Activated T-cell treated with anti-CD3 and anti-CD28 coated beads, Interleukin-2, amount 50 U/mL, for 72 hours (primary cell): ENCODE measurements at places on chromosomes 6 and 20. TPM values are rescaled to one million over a fixed set of nuclear protein-coding genes. Genes with fewer than 3 reads are reported as not detected.

DNA sequence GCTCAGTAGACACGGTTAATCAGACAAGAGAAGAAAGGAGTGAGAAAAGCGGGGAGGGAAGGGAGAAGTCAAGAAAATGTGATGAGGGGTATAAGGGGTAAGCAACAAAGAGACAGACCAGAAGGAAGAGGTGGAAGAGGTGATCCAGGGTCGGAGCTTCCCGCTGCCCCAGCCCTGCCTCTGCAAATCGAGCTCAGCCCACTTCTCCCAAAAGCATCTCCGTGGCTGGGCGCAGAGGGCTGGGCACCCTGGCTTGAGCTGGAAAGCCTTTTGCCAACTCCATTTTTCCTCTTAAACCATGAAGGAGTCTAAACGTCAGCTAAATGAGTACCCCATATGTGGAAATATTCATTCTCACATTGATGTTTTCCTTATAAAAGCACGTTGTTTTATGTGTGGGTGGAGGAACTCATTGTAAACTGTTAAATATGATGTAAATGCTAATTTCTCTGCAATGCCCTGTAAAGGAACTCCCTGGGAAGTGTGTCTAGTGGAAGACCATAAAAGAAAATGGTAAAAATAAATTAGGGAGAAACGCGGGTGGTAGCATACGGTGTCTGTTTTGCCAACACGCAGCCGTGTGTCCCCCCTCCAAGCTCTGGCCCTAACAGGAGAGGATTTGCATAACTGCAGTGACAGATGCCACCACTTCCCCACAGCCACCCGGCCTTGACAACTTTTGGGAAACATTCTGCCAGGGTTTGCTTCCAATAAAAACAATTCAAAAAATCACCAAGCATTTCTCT lies 55.2 kb upstream of the MAFB start:
- H3K4me1 ChIP-seq, result no peaks in the 10 kb centered on the region
- no peak overlapping the region for H3K4me3 ChIP-seq
- no peaks in the 10 kb centered on the region for H3K36me3 ChIP-seq
- DNase-seq, result no peak

GRCh38 chr20:11556410-11556809 lies 361.3 kb upstream of the BTBD3 start:
- H3K4me1 ChIP-seq, result no peaks in the 10 kb centered on the region
- DNase-seq, result no peak
- no peaks in the 10 kb centered on the region for H3K36me3 ChIP-seq
- no peak overlapping the region for H3K27ac ChIP-seq
- no peaks in the 10 kb centered on the region for H3K27me3 ChIP-seq
- H3K4me3 ChIP-seq, result no peak overlapping the region

SNX21 gene
- 2.4 TPM for total RNA-seq

DNA sequence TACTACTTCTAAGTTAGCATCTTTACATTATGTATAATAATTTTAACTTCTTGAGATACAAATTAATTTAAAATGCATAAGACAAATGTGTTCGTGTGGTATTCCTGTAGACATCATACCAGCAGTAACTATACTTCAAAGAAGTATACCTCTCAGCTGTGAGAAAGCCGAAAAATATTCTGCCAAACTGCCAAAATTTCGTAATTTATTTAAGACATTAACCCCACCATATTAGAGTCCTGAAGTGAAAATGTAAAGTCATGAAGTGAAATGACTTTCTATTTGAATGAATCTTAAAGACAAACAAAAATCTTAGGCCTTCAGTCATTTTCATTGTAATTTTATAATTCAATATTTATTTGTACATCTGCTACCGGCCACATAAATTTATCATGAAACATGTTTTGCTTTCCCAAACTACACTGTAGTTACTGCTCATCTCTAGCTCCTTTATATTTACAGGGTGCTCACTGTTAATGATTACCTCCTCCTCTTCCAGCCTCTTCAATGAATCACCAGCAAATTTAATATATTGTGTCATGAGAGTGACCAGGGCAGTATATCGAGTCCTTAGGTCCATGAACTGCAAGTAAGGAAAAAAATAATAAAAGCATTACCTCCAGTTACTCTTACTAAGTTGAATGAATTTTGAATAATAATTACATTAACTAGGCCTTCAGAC lies 18.5 kb downstream of the DST start:
- H3K36me3 ChIP-seq, result no peaks in the 10 kb centered on the region
- no peak overlapping the region for H3K4me3 ChIP-seq
- no peak overlapping the region for H3K27ac ChIP-seq
- peaks cover 4% of the 10 kb centered on the region for H3K27me3 ChIP-seq
- no peaks in the 10 kb centered on the region for H3K4me1 ChIP-seq

DNA sequence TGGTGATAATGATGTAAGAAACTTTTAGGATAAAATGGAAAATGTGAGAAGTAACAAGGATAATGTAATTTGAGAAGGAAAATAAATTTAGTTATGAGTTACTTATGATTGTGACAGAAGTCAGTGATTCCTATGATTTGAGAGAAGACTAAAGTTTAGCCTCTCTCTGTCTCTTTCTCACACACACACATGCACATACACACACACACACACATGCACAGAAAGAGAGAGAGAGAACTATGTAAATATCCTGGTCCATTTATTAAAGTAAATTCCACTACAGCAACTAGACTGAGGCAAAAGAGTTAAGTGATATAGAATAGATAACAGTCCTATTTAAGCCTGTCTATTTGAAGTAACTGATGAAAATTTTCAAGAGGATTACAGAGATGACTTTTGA lies 375.2 kb downstream of the CD109 start:
- H3K27me3 ChIP-seq, result peaks cover 5% of the 10 kb centered on the region
- no peak for DNase-seq
- no peaks in the 10 kb centered on the region for H3K4me1 ChIP-seq
- H3K27ac ChIP-seq, result no peak overlapping the region
- H3K4me3 ChIP-seq, result no peak overlapping the region

GRCh38 chr6:34798057-34798456 lies 6.2 kb downstream of the BLTP3A start:
- no peak overlapping the region for H3K27ac ChIP-seq
- H3K27me3 ChIP-seq, result no peaks in the 10 kb centered on the region
- no peaks in the 10 kb centered on the region for H3K36me3 ChIP-seq

C20orf144 gene
- total RNA-seq, result 0.17 TPM

GPR6 gene
- total RNA-seq, result not detected

TRIM40 gene
- not detected for total RNA-seq

- DNase-seq, result no peak
- H3K4me1 ChIP-seq, result no peaks in the 10 kb centered on the region
- H3K27ac ChIP-seq, result no peak overlapping the region
- H3K4me3 ChIP-seq, result no peak overlapping the region
- H3K36me3 ChIP-seq, result no peaks in the 10 kb centered on the region
- peaks cover 8% of the 10 kb centered on the region for H3K27me3 ChIP-seq
These were observed 242.4 kb downstream of the ALDH8A1 start for GRCh38 chr6:134707342-134708031.

DNA sequence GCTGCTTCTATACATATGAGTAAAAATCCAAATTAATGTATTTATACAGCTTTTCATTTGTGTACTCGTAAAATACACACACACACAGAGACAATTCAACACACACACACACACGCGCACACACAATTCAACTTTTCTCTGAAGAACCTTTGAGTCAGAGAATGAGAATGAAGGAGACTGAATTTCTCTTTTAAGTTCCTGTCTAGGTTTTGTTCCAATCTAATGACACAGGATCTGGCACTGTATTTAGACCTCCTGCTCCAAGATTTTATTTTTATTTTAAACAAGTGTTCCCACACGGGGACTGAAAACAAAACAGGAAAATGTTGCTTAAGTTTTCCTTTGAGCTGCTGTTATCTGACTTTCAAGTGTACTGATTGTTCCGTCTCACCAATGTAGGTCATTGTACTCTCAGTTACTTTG lies 250.8 kb downstream of the LAMA2 start:
- H3K27ac ChIP-seq, result no peak overlapping the region
- no peak for DNase-seq
- no peak overlapping the region for H3K4me3 ChIP-seq
- no peaks in the 10 kb centered on the region for H3K36me3 ChIP-seq
- no peaks in the 10 kb centered on the region for H3K27me3 ChIP-seq
- H3K4me1 ChIP-seq, result no peaks in the 10 kb centered on the region

DCBLD1 gene
- total RNA-seq, result 2.9 TPM

GRCh38 chr6:36692220-36692619 lies 5.4 kb upstream of the RAB44 start:
- H3K27ac ChIP-seq, result peak overlapping the region; percentile 13
- peaks cover 2% of the 10 kb centered on the region for H3K36me3 ChIP-seq
- H3K4me1 ChIP-seq, result peaks cover 71% of the 10 kb centered on the region
- H3K27me3 ChIP-seq, result no peaks in the 10 kb centered on the region
- DNase-seq, result peak; percentile 45

DNA sequence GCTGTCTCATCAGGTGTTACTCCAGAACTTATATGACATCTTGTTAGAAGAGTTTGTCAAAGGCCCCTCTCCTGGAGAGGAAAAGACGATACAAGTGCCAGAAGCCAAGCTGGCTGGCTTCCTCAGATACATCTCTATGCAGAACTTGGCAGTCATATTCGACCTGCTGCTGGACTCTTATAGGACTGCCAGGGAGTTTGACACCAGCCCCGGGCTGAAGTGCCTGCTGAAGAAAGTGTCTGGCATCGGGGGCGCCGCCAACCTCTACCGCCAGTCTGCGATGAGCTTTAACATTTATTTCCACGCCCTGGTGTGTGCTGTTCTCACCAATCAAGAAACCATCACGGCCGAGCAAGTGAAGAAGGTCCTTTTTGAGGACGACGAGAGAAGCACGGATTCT lies 43.7 kb upstream of the SMIM28 start:
- no peaks in the 10 kb centered on the region for H3K4me1 ChIP-seq
- H3K36me3 ChIP-seq, result no peaks in the 10 kb centered on the region
- no peak overlapping the region for H3K27ac ChIP-seq
- peaks cover 10% of the 10 kb centered on the region for H3K27me3 ChIP-seq
- no peak overlapping the region for H3K4me3 ChIP-seq

DNA sequence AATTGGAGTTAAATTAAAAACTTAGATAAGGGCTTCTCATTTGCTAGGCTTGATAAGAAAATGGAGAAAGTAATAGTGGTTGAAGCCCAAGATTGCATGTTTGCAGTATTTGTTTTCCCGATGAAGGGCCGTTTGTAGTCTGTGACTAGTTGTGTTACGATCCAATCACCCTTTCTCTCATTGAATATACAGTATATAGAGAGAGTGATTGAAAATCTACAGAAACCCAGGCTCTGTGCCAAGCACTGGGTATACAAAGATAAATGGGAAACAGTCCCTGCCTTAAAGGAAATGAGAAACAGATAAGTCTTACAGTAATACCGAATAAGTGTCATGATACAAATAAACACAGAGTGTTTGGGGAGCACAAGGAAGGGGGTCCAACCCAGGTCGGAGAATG lies 55.2 kb upstream of the CDKAL1 start:
- H3K4me3 ChIP-seq, result no peak overlapping the region
- H3K27ac ChIP-seq, result no peak overlapping the region
- H3K36me3 ChIP-seq, result peaks cover 2% of the 10 kb centered on the region
- no peaks in the 10 kb centered on the region for H3K27me3 ChIP-seq
- no peak for DNase-seq
- H3K4me1 ChIP-seq, result no peaks in the 10 kb centered on the region

DNA sequence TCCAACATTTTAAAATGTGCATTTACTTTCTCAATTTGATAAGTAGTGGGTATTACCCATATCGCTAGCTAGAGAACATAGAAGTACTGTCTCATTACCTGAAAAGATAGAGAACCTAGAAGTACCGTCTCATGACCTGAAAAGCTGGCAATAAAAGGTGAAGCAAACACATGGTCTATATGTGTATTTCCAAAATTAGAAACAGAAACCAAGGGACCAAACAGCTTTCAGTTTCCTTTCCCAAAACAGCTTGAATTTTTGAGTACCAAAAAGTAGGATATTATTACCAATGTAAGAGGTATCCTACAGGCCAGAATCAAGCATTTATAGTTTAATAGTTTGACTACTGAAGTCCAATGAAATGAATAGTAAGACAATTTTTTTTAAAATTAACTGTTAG lies 77.2 kb downstream of the KIF13A start:
- DNase-seq, result no peak
- H3K4me1 ChIP-seq, result peaks cover 10% of the 10 kb centered on the region
- H3K4me3 ChIP-seq, result no peak overlapping the region

DNA sequence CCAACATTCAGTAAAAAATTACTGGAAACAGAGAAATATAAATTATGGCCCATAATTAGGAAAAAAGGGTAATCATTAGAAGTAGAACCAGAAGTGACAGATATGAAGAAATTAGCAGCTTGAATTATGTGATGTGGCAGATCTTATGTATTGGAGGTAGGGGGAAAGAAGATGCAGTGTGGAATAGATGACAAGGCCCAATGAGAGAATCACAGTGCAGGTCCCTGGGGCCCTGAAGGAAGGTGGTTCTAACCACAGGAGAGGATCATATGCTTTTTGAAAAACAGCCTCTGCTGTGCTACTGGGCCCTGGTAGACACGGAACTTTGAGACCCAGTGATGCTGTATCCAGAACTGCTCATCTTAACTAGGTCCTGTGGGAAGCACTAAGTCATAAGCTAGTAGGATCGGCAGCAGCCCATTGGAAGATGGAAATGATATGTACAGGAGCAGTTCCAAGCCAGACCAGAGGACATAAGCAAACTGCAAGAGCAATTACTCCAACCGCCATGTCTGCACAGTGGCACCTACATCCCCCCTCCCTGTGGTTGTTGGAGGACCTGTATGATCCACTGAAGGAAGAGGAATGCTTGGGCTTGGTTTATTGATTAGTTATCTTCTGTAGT lies 14.2 kb downstream of the HEBP2 start:
- peaks cover 19% of the 10 kb centered on the region for H3K4me1 ChIP-seq
- peak overlapping the region; percentile 0 for H3K27ac ChIP-seq
- no peak for DNase-seq

DNA sequence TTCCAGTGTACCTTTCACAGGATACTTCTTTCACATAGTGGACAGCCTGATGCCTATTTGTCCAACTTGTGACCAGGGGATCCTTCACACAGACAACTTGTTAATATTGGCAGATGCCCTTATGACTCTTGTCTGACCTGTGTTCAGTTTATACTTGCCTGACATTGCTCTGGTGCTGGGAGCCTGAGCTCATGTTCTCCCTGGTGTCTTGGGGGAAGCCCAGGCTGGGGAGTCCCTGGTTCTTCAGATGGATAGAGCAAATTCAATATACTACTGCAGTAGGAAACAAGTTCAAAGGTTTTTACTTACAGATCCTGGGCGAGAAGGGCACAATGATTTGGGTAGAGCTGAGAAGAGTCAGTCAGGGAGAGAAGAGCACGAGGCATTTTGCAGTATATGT lies 76.1 kb downstream of the NKAIN2 start:
- H3K27me3 ChIP-seq, result no peaks in the 10 kb centered on the region
- DNase-seq, result no peak
- H3K36me3 ChIP-seq, result peaks cover 1% of the 10 kb centered on the region
- H3K27ac ChIP-seq, result no peak overlapping the region
- H3K4me1 ChIP-seq, result no peaks in the 10 kb centered on the region

DNA sequence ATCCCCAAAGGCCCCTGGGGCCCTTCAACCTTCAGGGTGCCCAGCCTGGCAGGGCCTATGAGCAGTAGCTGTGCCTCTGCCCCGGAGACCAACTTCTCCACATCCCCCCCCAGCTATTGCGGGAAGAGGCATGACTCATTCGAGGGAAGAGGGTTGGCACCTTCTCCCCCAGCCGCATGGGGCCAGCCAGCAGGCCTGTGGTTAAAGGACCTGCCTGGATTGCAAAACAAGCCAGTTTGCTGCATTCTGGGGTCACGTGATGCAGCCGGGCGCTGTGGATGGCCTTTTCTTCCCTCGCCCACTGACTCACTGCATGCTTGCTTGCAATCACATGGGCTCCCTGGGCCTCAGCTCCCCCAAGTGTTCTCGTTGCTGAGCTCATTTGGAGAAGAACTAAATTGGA lies 182.5 kb downstream of the MAFB start:
- no peaks in the 10 kb centered on the region for H3K36me3 ChIP-seq
- no peak overlapping the region for H3K4me3 ChIP-seq
- no peak overlapping the region for H3K27ac ChIP-seq
- peak; percentile 12 for DNase-seq
- peaks cover 6% of the 10 kb centered on the region for H3K27me3 ChIP-seq

FNDC11 gene
- total RNA-seq, result 0.74 TPM
